ENCODE measurements at places on chromosomes 7 and 10.

- H3K27me3 ChIP-seq = peaks cover 4% of the 10 kb centered on the region
- H3K4me3 ChIP-seq = no peak overlapping the region
- no peak for DNase-seq
- H3K36me3 ChIP-seq = no peaks in the 10 kb centered on the region
- H3K27ac ChIP-seq = no peak overlapping the region
These were observed 140.3 kb upstream of the TARP start for GRCh38 chr7:38413784-38414183.

GRCh38 chr10:118310822-118311221, 31.3 kb downstream of the FAM204A start:
- H3K4me1 ChIP-seq = no peaks in the 10 kb centered on the region
- H3K27ac ChIP-seq = no peak overlapping the region
- H3K36me3 ChIP-seq = peaks cover 12% of the 10 kb centered on the region
- no peak for DNase-seq
- no peak overlapping the region for H3K4me3 ChIP-seq

DNA sequence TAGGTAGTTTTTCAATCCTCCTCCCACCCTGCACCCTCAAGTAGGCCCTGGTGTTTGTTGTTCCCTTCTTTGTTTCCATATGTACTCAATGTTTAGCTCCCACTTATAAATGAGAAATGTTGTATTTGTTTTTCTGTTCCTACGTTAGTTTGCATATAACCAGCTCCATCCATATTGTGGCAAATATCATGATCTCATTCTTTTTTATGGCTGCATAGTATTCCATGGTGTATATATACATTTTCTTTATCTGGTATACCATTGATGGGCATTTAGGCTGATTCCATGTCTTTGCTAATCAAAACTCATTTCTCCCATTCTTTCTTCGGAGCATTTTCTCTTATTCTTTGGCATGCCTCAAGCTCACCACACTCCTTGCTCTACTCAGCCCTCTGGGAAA, 789.6 kb upstream of the KCND2 start:
- H3K4me1 ChIP-seq = no peaks in the 10 kb centered on the region
- no peaks in the 10 kb centered on the region for H3K27me3 ChIP-seq
- DNase-seq = no peak
- no peak overlapping the region for H3K27ac ChIP-seq
- H3K4me3 ChIP-seq = no peak overlapping the region

GRCh38 chr10:126349101-126349500, 39.2 kb downstream of the ADAM12 start:
- H3K36me3 ChIP-seq = no peaks in the 10 kb centered on the region
- no peaks in the 10 kb centered on the region for H3K4me1 ChIP-seq
- no peak overlapping the region for H3K27ac ChIP-seq
- H3K27me3 ChIP-seq = no peaks in the 10 kb centered on the region
- H3K4me3 ChIP-seq = no peak overlapping the region
- no peak for DNase-seq

GRCh38 chr7:44223362-44224079, 22.7 kb downstream of the YKT6 start:
- no peak for DNase-seq
- H3K27ac ChIP-seq = no peak overlapping the region
- H3K4me3 ChIP-seq = no peak overlapping the region
- no peaks in the 10 kb centered on the region for H3K36me3 ChIP-seq
- no peaks in the 10 kb centered on the region for H3K4me1 ChIP-seq

DNA sequence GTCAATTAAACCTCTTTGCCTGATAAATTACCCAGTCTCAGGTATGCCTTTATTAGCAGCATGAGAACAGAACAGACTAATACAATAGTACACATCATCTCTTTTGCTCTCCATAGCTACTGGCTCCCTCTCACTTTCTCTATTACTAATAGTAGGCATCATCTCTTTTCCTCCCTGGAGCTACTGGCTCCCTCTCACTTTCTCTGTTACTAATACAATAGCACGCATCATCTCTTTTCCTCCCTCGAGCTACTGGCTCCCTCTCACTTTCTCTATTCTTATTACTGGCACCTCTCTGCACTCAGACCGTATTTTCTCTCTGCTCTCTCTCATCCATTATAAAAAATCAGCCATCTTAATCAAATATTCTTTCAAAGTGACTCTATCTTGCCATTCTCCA, 37.1 kb downstream of the SLC25A13 start:
- H3K36me3 ChIP-seq = peaks cover 47% of the 10 kb centered on the region
- no peak for DNase-seq
- no peaks in the 10 kb centered on the region for H3K27me3 ChIP-seq
- H3K4me3 ChIP-seq = peak overlapping the region; percentile 4
- peaks cover 43% of the 10 kb centered on the region for H3K4me1 ChIP-seq

DNA sequence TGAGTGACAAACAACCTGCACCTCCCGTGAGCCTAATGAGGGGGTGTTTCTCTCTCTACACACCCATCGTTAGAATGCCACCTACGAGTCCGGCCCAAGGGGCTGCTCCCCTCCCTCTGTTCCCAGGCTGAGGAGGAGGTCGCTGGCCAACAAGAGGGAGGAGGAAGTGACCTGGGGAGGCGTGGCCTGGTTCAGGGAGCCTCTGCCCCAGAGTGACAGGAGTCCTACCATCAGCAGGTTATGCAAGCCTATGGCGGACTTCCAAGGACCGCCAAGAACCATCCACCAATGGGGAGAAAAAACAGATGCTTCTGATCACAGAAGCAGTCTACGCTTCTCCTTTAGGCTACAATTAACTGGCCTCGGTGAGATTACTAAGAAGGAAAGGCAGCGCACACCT, 12.3 kb upstream of the EGFR start:
- no peak overlapping the region for H3K27ac ChIP-seq
- H3K4me3 ChIP-seq = no peak overlapping the region
- no peaks in the 10 kb centered on the region for H3K4me1 ChIP-seq

- no peaks in the 10 kb centered on the region for H3K36me3 ChIP-seq
- H3K27me3 ChIP-seq = peaks cover 4% of the 10 kb centered on the region
- H3K4me3 ChIP-seq = no peak overlapping the region
- DNase-seq = no peak
These were observed 371.8 kb downstream of the MDFIC start for GRCh38 chr7:115293628-115294240.

- peaks cover 13% of the 10 kb centered on the region for H3K4me1 ChIP-seq
- DNase-seq = no peak
- H3K4me3 ChIP-seq = no peak overlapping the region
- H3K27ac ChIP-seq = no peak overlapping the region
- no peaks in the 10 kb centered on the region for H3K36me3 ChIP-seq
- H3K27me3 ChIP-seq = no peaks in the 10 kb centered on the region
These were observed 8.2 kb upstream of the AGR3 start for GRCh38 chr7:16889851-16890415.

GRCh38 chr10:66180581-66181318, 745.1 kb upstream of the LRRTM3 start:
- H3K4me3 ChIP-seq = no peak overlapping the region
- no peaks in the 10 kb centered on the region for H3K36me3 ChIP-seq
- H3K27ac ChIP-seq = no peak overlapping the region
- H3K4me1 ChIP-seq = no peaks in the 10 kb centered on the region

DNA sequence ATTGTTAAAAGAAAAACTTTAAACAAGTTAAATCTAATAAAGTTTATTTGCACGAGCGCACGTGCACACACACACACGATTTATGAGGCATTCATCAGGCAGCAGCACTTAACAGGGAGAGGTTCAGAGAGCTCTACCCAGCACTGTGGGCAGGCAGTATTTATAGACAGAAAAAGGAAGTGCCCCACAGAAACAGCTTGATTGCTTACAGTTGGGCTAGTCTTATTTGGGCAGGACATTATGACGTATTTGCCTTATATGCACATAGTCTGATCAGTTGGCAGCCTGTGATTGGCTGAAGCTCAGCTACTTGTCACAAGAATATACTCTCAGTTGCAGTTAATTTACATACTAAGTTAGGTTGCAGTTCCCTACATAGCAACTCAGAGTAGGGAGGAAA, 1.2 kb upstream of the SDHAF3 start:
- H3K27ac ChIP-seq = peak overlapping the region; percentile 98
- DNase-seq = no peak
- H3K4me3 ChIP-seq = no peak overlapping the region
- H3K27me3 ChIP-seq = no peaks in the 10 kb centered on the region

DNA sequence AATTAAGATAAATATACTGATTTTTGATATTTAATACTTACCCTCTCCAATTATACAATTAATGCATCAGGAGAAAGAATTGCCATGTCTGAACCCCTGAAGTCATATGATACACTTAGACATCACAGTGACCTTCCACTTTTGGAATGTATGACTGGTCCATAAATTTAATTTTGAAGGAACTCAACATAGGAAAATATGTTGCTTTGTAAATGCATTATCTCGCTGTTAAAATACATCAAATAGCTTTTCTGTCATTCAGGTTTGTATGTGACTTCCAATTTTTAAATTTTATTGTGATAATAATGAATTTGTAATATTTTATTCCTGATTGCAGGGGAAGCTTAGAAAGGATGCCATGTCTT, 631.9 kb upstream of the ANKRD30A start:
- no peaks in the 10 kb centered on the region for H3K36me3 ChIP-seq
- H3K27me3 ChIP-seq = no peaks in the 10 kb centered on the region
- H3K27ac ChIP-seq = no peak overlapping the region
- no peak for DNase-seq
- no peak overlapping the region for H3K4me3 ChIP-seq
- no peaks in the 10 kb centered on the region for H3K4me1 ChIP-seq

- H3K36me3 ChIP-seq = peaks cover 48% of the 10 kb centered on the region
- peaks cover 26% of the 10 kb centered on the region for H3K4me1 ChIP-seq
- H3K27me3 ChIP-seq = no peaks in the 10 kb centered on the region
- no peak overlapping the region for H3K4me3 ChIP-seq
These were observed 57.6 kb downstream of the RBM33 start for GRCh38 chr7:155701972-155702544.

- H3K36me3 ChIP-seq = no peaks in the 10 kb centered on the region
- H3K4me1 ChIP-seq = no peaks in the 10 kb centered on the region
- H3K27ac ChIP-seq = no peak overlapping the region
- H3K27me3 ChIP-seq = no peaks in the 10 kb centered on the region
- no peak for DNase-seq
These were observed 700.0 kb upstream of the PCDH15 start for GRCh38 chr10:55500931-55501559.

DNA sequence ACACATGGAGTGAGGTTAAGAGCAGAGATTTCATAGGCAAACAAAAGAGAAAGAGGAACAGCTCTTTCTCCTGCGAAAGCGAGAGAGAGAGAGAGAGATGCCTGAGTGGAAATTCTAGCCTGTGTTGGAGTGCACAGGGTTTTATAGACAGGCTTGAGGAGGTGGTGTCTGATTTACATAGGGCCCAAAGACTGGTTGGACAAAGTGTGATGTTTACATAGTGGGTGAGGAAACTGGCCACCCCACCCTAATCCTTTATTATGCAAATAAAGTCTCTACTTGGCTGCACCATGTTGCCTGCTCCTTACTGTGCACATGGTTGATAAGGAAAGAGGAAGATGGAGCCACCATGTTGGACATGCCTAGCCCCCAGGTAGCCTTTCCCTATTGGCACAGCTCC, 967.8 kb upstream of the SORCS1 start:
- no peak overlapping the region for H3K4me3 ChIP-seq
- H3K27me3 ChIP-seq = no peaks in the 10 kb centered on the region
- H3K36me3 ChIP-seq = no peaks in the 10 kb centered on the region
- H3K27ac ChIP-seq = no peak overlapping the region
- DNase-seq = no peak
- H3K4me1 ChIP-seq = no peaks in the 10 kb centered on the region

GRCh38 chr7:12403287-12404181, at the start of gene VWDE:
VWDE (minus strand) TSS chr7:12403865; CDS start chr7:12403716, 149 bp downstream.
- peak within 1 kb of the TSS; percentile 85 for H3K4me3 ChIP-seq
- peak; percentile 61 for DNase-seq
- peaks cover 21% of the 10 kb centered on the region for H3K4me1 ChIP-seq
- peaks cover 2% of the 10 kb centered on the region for H3K36me3 ChIP-seq
- H3K27me3 ChIP-seq = peaks cover 22% of the 10 kb centered on the region
